Hepatic stellate cell (primary cell): ENCODE measurements at places on chromosomes 7 and 10.
A peak's percentile ranks its signal among the peaks of the same experiment; 100 is the strongest.

- no peak for DNase-seq
These were observed 137.0 kb downstream of the RAMP3 start for GRCh38 chr7:45294559-45294958.

- no peak for DNase-seq
These were observed 585.0 kb downstream of the AUTS2 start for GRCh38 chr7:70183278-70183677.

- no peak for DNase-seq
These were observed 23.5 kb upstream of the GPR26 start for GRCh38 chr10:123642697-123643096.

DNA sequence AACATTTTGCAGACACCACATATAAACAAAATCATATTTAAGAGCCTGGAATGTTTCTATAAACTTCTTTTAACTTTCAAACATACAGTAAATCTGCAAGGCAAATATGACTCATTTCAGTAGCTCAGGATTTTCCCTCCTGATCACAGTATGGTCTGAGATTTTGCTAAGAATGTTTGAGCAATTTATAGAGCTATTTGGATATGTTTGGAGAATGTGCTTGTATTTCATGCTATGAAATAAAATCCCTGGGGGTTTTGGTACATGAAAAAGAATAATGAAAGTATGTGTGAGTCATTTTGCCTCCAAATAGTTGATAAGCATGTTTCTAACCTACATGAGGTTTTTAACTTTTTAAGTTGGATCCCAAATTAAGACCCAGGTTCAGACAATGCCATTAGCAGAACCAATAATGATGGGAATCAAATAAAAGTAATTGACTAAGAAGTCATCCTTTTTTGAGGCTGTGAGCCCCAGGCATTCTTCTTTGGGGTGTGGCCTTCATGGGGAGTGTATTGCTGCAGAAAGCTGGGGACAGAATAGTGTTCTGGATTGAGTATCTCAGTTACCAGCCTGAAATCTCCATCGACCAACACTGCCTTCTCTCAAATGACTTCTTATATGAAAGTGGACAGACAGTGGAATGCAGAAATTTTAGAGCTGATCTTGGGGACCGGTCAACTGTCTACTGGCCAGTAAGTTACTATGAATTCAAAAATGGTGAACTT is 66.1 kb upstream of the AGBL3 start:
- DNase-seq: peak; percentile 54

GRCh38 chr10:69861251-69862240 is 59.8 kb downstream of the COL13A1 start:
- no peak for DNase-seq

GRCh38 chr10:93488956-93489528 is 6.9 kb upstream of the MYOF start:
- no peak for DNase-seq

DNA sequence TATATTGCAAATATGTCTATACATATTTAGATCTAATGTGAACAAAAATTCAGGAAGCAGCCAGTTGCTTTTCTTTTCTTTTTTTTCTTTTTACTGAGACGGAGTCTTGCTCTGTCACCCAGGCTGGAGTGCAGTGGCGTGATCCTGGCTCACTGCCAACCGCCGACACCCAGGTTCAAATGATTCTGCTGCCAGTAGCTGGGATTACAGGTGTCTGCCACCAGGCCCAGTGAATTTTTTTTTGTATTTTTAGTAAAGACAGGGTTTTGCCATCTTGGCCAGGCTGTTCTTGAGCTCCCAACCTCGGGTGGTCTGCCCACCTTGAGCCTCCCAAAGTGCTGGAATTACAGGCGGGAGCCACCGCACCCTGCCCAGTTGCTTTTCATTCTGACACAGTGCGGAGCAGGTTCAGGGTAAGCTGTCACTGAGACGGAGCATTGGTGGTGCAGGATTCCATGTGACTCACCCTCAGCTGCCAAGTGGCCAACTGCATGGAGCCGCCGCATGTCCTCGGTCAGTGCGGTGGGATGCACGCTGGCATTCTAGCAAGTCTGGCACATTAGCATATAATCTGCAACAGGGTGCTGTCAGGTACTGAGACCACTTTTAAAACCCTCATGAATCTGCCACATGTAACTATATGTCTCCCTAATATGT is 362.7 kb downstream of the DNAJB6 start:
- DNase-seq: no peak
